RPMI8226 (cell line): ENCODE measurements at places on chromosomes 2 and 18.

- DNase-seq, result no peak
Observed at GRCh38 chr2:126930970-126931590, 32.4 kb downstream of the TEX51 start.

DNA sequence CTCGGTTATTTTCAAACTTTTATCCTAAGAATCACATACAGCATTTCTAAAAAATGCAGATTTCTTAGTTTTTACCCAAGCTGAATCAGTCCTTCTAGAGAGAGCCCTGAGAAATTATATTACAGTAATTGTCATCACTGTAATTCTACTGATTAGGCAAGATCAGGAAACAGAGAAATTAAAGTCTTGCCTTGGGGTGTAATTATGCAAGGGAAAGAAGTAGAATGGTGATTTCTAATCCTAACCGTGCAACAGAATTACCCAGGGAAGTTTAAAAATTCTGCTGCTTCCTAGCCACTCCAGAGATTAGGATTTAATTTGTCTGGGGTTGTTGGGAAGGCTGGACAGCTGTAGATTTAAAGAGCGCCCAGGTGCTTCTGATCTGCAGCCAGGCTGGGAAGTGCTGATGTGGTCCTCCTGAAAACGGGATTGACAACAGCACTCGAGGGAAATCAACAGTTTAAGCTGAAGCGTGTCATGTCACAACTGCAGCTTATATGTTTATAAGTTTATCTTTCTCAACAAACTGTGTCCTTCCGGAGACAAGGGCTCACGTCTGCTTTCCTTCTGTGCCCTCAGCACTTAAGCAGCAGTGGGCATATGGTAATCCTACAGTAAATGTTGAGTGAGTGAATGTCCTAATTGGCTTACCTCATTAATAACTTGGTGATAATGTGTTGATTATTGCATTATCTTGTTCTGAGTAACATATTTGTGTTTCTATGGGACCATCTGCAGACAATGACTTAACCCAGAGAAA lies 671.9 kb upstream of the SOX11 start:
- no peak for DNase-seq

DNA sequence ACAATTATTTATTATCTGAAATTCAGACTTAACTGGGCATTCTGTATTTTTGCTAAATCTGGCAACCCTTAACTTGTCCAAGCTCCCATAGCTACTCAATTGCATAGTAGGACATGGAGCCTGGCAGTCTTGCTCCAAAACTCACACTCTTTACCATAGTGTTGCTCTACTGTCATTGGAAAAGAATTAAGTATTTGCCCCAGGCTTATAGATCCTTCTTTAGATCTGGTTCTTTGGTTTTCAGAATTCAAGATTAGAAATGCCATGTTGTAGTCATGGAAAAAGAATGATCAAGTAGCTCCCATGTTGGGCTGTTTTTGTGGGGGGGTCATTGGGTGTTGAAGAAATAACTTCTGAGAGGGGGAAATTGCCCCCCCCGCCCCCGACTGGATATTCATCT lies 240.9 kb downstream of the WDPCP start:
- no peak for DNase-seq

GRCh38 chr2:216044883-216045486 lies 31.6 kb upstream of the MREG start:
- no peak for DNase-seq

- no peak for DNase-seq
Observed at GRCh38 chr2:26658691-26659346, 17.7 kb upstream of the CIB4 start.

- DNase-seq, result no peak
Observed at GRCh38 chr2:72940786-72941185, 23.5 kb downstream of the EMX1 start.

GRCh38 chr2:20012282-20013125 lies at the start of gene MATN3:
Gene MATN3 (minus strand): TSS chr2:20012668. CDS start chr2:20012631, 37 bp downstream.
- DNase-seq, result no peak

GRCh38 chr2:25558262-25558661 lies 115.1 kb downstream of the DTNB start:
- peak; percentile 55 for DNase-seq

DNA sequence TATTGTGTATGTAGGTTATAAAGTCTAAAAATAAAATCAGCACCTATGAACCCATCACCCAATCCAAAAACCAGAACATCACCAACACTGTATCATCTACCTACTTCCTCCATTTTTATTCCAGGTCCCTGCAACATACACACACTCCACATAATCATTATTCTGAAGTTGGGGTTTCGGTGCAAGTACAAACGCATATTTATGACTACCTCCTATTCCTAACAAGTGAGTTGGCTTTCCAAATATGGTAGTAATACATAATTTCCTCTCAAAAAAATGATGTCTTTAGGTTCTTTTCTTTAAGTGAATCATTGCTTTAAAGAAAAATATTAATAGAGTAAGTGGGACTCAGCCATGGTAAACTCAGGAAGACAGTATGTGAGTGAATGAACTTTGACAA lies 3.3 kb downstream of the ACVR1 start:
- no peak for DNase-seq

DNA sequence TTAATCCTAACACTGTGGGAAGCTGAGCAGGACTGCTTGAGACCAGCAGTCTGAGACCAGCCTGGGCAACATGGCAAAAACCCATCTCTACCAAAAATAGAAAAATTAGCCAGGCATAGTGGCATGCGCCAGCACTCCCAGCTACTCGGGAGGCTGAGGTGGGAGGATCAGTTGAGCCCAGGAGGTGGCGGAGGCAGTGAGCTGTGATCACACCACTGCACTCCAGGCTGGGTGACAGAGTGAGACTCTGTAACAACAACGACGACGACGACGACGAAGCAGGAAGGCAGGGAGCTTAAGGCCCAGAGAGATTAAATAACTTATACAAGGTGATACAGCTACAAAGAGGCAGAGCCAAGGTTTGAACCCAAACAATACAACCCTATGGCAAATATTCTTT lies 37.3 kb downstream of the CFAP36 start:
- DNase-seq, result no peak

DNA sequence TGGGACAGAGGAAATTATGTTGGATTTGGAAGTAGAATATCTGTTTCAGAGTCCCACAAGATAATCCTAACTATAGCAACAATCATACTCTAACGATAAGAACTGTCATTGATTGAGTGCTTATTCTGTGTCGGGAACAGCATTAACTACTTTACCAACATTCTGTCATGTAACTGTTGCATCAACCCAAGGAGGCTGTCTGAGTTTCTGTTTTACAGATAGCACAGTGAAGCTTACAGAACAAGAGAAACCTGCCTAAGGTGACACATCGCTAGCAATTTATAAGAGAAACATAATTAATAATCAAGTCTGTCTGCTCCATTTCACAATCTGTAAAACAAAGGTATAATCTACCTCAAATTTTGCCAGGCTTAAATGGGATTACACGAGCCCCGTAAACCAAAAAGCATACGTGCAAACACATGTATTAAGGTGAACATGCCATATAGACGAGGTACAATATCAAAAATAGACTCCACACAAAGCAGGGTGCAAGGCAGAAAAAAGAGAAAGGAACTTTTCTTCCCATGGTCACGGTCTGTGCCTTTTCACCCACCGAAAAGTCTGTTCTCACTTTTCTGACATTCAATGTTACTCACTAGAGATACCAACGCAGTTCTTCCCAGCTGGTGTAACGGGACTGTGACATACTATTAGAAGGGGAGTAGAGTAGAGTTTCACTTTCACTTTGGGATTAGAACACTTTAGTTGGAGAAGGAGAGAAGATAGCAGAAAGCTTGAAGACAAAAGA lies 37.2 kb upstream of the SLC8A1 start:
- DNase-seq, result peak; percentile 44

DNA sequence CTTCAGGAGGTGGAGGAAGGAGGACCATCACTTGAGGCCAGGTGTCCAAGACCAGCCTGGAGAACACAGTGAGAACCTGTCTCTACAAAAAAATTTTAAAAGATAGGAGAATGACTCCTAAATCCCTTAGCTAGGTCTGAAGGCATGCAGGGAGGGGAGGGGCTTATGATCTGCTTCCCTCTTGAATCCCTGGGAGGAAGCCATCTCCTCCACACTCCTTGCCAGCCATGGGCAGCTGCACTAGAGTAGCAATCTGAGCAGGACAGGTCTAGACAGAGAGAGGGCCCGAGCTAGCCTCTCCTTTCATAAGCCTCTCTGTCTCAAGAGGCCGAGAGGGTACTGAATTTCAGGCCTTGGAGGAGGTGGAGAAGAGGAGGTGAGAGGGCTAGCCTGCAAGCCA lies 42.5 kb downstream of the DAPL1 start:
- DNase-seq, result no peak

DNA sequence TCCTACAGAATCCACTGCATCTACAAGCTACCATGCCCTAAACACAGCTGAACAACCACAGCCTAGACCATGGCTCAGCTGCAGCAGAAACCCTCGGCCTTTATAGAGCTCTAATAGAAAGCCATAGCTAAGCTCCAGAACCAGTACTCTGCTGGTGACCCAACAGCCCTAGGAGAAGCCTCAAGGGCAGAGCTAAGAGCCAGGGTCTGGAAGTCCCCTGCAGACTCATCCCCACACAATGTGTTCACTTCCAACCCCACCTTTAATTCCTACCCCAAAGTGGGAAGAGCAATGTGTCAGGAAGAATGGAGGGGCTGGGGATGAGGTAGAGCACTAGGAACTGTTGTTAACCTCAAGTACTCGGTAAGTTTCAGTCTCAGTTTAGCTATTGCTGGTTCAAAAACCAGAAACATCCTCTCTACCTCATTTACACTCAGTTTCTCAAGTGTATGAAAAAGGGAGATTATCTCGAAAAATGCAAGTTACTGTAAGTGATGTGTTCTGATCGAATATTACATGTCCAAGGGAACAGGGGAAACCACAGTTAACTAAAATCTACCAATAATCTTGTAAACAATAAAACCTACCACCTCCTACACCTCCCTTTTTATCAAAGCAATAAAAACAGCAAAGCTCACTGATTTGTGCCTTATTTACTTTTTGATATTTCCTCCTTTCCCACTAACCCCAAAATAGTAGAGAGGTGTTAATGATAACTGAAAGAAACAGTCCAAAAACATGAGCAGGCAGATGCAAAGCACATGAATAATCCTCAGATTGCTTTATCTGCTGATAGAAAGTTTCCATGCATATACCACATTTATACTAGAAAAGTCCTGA lies 36.2 kb downstream of the THADA start:
- no peak for DNase-seq
